ENCODE measurements at places on chromosomes 16 and 17.

- no peak for DNase-seq
Measured at GRCh38 chr16:12461201-12461600, 342.5 kb downstream of the CPPED1 start.

GRCh38 chr16:68414581-68414980, 33.7 kb downstream of the SMPD3 start:
- no peak for DNase-seq

- no peak for DNase-seq
Measured at GRCh38 chr16:86044881-86045590, 146.1 kb downstream of the IRF8 start.

DNA sequence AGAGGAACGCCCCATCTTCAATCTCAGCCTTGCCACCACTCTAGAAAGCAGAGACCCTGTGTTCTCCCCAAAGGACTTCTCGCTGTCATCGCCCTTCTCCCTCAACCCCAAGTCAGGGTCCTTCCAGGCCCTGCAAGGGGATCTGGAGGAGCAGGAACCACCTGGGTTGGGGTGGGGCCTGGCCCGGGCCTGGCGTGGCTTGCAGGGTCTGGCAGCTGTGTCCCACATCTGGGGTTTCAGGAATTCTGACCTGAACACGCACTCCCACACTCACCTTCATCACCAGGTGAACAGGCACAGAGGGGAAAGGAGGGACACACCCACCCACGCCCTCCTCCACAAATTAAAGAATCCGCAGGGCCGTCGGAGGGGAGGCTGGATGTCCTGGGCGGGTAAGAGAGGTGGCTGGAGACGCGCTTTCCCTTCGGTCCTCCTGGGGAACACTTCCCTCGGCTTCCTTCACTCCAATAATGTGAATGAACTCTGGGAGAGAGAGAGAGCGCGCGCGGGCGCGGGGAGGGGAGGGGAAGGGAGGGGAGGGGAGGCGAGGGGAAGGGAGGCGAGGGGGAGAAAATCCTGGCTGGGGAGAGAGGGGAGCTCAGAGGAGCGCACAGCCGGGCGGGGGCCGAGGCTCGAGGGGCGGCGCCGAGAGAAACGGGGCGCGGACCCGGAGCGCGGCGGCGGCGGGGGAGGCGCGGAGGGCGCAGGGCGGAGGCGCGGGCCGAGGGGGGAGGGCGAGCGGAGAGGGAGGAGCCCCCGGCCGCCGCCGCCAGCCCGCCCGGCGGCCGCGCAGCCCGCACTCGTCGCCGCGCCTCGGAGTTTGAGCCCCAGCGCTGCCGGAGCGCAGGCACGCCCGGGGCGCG, at the start of gene CACNG4:
Gene CACNG4, plus strand, starts transcription at position 799 of the 863 bp plus-strand sequence. CDS start 205 bp downstream, outside the sequence.
- DNase-seq: no peak
